ENCODE measurements at places on chromosomes 11 and 22. TPM values are rescaled to one million over a fixed set of nuclear protein-coding genes. Genes with fewer than 3 reads are reported as not detected.

- no peak for DNase-seq
These were observed 24.9 kb downstream of the CD44 start for GRCh38 chr11:35163702-35164496.

DNA sequence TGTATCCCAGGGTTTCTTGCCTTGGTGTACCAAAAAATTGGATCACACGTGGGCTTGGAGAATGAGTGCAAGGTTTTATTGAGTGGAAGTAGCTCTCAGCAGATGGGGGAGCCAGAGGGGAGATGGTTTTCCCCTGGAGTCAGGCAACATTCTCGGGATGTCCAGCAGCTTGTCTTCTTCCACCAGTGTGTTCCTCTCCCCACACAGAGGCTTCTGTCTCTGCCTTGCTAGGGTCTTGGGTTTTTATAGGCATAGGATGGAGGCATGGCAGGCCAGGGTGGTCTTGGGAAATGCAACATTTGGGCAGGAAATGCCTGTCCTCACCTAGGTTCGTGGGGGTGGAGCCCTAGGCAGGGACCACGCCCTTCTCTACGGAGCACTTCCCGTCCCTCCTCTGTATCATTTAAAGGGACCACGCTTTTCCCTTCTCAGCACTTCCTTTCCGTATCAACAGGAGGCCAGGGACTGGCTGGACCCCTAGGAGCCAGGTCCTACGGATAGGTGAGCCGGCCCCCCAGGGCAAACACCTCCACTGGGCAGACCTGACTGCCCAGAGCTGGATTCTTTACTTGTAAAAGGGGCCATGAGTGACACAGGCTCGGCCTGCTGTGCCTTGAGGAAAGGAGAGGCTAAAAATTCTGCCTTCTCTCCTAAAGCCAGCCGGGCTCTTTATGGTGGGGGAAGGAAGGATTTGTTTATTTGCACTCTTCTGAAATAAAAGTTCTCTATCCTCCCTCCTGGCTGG lies 55.3 kb upstream of the CCDC188 start:
- no peak for DNase-seq

GRCh38 chr11:44034639-44035038 lies 13.1 kb upstream of the ACCSL start:
- DNase-seq = peak; percentile 23

GRCh38 chr22:36067235-36067558 lies 38.6 kb upstream of the RBFOX2 start:
- DNase-seq = no peak

GRCh38 chr11:70510571-70510970 lies 112.2 kb downstream of the CTTN start:
- DNase-seq = no peak

- no peak for DNase-seq
These were observed 233.6 kb downstream of the FAM76B start for GRCh38 chr11:95556011-95556341.

GRCh38 chr11:77778118-77778517 lies 42.4 kb downstream of the RSF1 start:
- DNase-seq = no peak

DNA sequence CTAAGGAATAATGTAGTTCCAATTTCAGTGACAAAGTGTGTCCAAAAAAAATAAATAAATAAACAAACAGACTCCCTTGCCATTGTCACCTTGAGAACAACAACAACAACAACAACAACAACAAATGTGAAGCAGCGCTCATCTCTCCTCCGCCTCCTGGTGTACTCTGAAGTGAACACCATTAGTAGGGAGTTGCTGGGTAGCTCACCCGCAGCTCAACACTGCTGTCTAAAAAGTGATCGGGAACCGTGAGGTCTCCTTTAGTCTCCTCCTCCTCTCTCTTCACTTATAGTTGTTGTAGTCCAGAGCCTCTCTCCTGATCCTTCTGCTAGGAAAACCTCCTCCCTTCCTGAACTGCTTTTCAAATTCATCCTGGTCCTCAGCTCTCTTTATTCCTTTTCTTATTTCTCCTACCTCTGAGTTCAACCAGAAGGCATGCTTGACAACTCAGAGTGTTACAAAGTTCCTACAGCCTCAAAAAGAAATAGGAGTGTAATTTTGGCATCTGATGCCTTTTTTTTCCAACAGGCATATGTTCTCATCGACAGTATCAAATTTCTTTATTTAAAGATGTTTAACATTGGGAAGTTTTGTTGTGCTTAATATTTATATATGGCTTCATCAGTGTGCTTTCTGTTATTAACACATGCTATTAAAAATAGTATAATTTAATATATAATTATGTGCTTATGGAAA lies 215.1 kb downstream of the PGR start:
- DNase-seq = no peak

Gene OSM
- not detected for total RNA-seq

Gene KCNE3
- total RNA-seq = not detected

DNA sequence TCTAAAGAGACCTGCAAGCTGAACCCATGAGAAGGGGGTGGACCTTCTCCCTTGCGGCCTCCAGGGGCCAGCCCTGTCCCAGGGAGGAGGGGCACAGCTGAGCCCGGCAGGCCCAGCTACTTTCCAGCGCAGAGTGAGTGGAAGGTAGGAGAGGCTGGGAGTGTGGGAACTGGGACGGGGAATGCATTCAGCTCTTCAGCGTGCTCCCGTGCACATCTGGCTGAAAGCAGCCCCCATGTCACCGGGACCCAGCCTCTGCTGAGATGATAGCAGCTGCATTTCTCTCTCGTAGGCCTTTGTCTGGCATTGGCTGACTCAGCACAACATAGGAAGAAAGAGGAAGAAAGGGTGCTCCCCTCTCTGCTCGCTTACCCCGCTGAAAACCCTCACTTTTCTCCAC lies 951.5 kb downstream of the TBC1D22A start:
- DNase-seq = no peak

GRCh38 chr11:20760811-20761210 lies 91.4 kb downstream of the NELL1 start:
- DNase-seq = no peak

Gene CALCA
- not detected for total RNA-seq

GRCh38 chr11:123034597-123034996 lies 27.3 kb downstream of the HSPA8 start:
- DNase-seq = no peak

Gene YAP1
- total RNA-seq = 128 TPM

GRCh38 chr22:45402466-45402985 lies 10.9 kb downstream of the SMC1B start:
- DNase-seq = no peak

DNA sequence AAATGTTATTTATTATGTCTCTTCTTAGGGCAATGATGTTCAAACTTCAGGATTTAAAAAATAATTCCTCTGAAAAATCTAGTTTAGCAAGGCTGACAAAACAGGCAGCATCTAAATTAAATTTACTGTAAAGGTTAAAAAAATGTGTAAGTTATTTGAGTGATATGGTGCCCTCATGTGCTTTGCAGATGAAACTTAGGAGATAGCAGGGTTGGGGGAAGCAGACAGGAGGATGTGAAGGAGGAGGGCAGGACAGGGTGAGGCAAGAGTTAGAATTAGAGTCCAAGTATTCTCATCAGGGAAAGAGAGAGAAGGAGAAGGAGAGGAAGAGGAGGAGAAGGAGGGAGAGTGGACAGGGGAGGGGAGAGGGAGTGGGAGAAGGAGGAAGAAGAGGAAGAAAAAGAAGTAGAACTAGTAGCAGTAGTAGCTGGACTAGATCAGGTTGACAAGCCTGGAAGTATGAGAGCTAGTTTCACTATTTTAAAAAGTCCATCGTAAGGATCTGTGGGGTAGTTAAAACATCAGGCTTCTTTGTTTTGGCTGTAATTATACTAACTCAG lies 141.2 kb upstream of the SESN3 start:
- no peak for DNase-seq

- no peak for DNase-seq
These were observed 26.6 kb upstream of the OOSP4B start for GRCh38 chr11:59990421-59990820.

- DNase-seq = no peak
These were observed 28.5 kb downstream of the MAFF start for GRCh38 chr22:38230108-38230825.

DNA sequence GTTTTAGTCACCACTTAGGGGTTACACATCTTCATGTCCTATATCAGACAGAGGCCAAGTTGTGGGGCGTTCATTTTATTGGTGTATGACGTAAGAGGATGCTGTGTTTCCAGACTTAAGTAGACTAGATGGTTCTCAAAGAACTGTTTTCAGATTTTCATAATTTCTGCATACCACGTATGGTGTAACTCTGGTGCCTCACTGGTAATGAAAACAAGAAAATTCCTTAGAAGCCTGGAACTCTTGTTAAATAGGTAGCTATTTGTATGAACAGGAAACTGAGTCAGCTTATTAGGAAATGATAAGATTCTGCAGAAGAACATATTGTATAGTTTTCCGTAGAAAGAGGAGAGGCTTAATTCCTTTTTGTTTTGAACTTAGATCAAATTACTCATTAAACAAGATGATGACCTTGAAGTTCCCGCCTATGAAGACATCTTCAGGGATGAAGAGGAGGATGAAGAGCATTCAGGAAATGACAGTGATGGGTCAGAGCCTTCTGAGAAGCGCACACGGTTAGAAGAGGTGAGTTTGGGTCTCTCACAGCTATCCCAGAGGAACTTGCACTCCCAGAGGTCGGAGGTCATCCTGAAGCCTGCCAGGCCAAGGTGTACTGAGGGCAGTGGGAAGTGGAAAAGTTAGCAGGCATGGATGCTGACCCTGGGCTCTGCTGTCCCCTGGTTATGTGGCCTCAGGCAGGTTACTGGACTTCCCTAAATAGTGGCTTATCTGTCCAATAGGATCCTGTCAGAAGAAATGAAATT lies 3.9 kb downstream of the CDC45 start:
- DNase-seq = no peak

GRCh38 chr22:17938484-17938924 lies 85.9 kb downstream of the MICAL3 start:
- DNase-seq = no peak

Gene DEFB131B
- total RNA-seq = not detected

Gene NNMT
- total RNA-seq = 79.5 TPM

DNA sequence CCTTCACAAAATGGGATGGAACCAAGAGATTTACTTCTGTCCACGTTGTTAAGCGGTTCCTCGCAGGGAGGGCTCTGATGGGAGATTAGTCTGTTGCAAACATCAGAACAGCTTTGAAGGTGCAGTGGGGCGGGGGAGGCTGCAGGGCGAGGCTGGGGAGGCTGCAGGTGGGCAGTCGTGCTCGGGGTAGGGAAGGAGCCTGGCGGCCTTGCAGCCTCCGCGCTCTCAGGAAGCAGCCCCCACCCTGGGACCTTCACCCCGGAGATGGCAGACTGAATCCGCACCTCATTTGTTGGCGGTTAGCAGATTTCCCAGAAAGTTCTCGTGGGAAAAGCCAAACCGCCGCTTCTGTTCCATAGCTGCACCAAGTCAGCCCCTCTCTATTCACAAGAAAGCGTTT lies 237.3 kb downstream of the BRD1 start:
- DNase-seq = no peak

- no peak for DNase-seq
These were observed 87.7 kb downstream of the GRAMD1B start for GRCh38 chr11:123517559-123518364.

- DNase-seq = no peak
These were observed 8.1 kb downstream of the SCARF2 start for GRCh38 chr22:20429254-20430100.

GRCh38 chr22:41517172-41518047 lies 26.9 kb downstream of the POLR3H start:
- DNase-seq = peak; percentile 90

Gene SHISAL1
- total RNA-seq = 6.1 TPM

- no peak for DNase-seq
These were observed 113.0 kb downstream of the ME3 start for GRCh38 chr11:86559311-86559945.

Gene SPI1
- not detected for total RNA-seq

Gene FAM111B
- 2.7 TPM for total RNA-seq

Gene CCDC87
- 0.39 TPM for total RNA-seq

GRCh38 chr11:64531906-64532312 lies 59.1 kb upstream of the SLC22A12 start:
- DNase-seq = no peak

DNA sequence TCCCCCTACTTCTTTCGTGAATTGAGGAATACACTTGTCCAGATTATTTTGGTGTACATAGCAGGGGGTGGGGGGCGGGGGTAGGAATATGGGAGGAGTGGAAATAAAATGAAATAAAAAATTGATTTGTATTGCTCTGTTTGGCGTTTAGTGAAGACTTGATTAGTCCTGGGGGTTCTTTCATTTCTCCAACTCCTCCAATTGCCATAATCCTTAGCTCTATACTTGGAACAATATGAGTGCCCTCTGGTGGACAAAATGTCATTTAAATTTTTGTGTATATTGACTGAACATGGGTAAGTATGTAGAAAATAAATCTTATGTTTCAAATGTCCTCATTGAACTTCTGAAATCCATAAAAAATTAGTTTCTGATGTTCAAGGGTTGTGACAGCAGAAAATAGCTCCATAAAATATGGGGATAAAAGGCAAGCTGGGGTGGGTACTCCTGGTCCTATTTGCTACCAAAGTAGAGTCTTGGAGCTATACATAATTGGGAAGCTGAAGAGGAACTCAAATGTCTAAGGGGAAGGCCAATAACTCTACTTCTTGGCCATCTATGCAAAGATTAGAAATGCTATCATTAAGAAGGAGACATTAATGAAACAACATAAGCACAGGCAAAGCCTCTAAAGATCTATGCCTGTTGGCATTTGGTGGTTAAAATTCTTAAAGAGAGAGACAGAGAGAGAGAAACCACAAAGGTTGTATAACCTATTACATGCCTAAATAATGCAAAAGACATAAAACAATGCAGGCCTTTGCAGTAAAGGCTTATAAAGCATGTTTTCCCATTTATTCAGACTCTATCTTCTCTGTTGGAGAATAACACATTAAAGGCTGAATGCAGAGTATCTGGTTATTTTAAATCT lies 421.6 kb downstream of the METTL15 start:
- DNase-seq = no peak

DNA sequence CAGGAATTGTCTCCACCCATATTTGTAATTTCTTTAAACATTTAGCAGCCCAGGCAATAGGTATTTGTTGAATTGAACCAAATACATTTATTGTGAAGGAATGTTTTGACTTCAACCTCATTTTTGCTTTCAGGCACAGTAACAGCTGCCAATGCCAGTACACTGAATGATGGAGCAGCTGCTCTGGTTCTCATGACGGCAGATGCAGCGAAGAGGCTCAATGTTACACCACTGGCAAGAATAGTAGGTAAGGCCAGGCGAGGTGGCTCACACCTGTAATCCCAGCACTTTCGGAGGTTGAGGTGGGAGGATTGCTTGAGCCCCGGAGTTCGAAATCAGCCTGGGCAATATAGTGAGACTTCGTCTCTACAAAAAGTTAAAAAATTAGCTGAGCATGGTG lies 20.9 kb downstream of the ACAT1 start:
- DNase-seq = no peak

DNA sequence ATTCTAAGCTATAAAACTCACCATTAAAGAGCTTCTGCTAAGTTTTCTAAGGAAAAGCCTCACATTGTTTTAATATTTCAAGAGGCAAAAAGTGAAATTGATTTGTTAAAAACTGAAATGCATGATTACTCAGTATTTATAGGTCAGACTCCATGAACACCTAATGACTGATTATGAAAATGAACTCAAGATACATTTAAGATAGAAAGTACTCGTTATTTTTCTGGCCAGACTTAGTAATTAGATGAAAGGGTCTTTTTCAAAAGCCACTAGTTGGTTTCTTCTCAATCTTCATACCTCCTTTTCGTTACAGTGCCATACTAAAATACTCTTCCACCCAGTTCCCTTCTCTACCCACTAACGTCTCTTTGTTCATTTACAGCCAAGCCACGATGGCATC lies 56.3 kb downstream of the VSIG10L2 start:
- no peak for DNase-seq
